ENCODE measurements at places on chromosomes 1 and 21.

- DNase-seq, result peak; percentile 88
These were observed 15.0 kb upstream of the MTARC2 start for GRCh38 chr1:220733086-220733601.

GRCh38 chr21:14414932-14415508, 32.1 kb upstream of the HSPA13 start:
- no peak for DNase-seq

DNA sequence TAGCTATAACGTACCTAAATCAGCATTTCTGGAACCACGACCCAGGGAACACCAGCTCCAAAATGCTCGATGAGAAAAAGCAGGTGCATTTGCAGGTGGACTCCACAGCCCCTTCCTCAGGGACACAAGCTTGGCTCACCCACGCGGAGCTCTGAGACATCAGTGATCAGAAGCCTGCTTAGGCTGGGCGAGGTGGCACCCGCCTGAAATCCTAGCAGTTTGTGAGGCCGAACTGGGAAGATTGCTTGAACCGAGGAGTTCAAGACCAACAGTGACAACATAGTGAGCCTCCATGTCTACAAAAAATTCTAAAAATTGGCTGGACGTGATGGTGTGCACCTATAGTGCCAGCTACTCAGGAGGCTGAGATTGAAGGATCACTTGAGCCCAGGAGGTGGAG, 2.5 kb upstream of the TSPEAR start:
- DNase-seq, result no peak

DNA sequence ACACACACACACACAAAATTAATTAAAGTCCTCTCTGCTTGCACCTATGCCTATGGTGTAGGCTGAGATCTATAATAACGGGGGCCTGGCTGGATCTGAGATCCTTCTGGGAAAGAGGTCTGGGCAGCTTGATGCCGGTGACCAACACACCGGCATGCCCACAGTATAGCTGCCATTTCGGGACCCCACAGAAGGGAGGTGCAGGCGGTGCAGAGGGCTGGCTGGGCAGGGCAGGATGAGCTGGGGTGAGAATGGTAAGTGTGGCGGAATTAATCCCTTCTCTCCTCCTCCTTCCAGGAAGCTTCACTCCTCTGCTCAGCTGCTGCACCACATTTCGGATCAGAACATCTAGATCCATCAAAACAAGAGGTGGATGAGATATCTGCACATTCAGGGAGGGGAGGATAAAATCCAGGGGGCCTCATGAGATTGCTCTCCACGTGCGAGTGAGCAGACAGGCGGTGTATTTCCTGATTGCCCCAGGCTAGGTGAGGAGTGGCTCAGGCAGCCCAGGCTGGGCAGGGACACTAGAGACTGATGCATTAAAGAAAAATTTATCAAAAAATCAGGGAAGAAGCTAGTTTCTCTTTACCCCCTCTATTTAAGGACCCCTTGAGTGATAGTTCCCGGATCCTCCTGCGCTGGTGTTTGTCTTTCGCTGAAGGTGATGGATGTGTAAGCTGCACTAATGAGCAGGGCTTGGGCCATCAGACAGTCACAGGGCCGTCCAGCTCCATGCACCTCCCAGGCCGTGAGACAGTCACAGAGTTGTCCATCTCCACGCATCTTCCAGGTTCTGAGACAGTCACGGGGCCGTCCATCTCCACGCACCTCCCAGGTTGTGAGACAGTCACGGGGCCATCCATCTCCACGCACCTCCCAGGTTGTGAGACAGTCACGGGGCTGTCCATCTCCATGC, 449.9 kb downstream of the PTPRU start:
- DNase-seq, result no peak

DNA sequence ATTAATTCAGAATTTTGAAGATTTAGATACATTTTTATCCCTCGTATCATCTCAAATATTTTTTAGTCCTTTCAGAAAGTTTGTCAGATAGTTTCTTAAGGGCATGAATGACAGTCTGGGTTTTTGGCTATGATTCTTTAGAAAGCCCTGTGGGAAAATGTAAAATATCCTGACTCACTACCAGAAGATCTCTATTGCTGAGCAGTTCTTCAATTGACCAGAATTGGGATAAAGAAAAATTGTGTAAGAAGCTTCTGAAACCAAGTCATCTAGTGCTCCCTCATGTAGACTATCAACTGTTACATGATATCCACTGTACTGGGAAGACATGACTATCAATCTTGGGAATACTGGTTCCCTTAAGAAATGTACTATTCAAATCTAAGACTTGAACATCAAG, 608.3 kb upstream of the CHRM3 start:
- DNase-seq, result no peak

DNA sequence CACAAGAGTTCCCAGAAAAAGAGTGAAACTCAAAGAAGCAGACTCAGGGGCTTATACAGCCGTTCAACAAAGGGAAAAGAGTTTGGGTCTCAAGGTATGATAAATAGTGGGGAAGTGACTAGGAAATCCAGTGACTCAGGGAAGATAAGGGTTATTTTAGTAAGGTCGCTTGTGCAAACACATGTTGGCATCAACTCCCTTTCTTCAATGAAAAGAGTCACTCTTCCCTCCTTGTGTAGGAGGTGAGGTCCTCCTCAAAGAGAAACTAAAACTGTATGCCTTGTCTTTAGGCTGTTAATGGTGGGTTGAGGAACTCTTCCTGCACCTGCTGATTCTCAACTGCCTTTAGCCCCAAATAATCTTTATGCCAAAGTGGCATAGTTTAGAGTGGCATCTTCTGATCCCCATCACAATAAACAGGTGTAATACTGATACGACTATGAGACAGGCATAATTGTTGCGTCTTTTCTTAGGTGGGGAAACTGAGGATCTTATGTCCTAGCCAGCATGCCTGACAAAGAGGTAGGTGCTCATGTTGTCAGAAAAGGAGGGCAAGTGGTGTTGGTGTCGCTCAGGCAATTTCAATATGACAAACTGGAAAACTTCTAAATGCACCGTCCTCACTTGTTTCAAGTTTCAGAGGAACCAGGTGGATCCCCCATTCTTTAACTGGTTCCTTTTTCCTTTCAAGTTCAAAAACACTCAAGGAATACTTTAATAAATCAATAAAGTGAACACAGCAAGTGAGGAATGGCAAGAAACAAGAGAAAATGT, 294.1 kb upstream of the RUNX1 start:
- DNase-seq, result no peak

DNA sequence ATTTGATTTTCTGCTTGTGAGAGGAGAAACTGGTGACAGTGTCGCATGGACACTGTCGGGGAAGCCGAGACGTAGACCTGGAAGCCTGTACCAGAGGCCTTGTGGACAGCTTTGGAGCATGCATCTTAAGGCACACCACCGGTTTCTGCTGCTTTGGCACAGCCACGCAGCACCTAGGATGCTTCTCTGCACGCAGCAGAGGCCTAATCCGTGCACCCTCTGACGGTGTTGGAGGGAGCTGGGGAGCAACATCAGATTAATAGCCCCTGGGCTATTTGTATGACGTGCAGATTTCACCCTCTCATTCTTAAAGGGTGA, 30.3 kb downstream of the TEX35 start:
- no peak for DNase-seq

GRCh38 chr1:87572891-87573290, 244.2 kb downstream of the LMO4 start:
- no peak for DNase-seq

GRCh38 chr1:209652873-209653401, 712 bp upstream of the LAMB3 start:
- no peak for DNase-seq

DNA sequence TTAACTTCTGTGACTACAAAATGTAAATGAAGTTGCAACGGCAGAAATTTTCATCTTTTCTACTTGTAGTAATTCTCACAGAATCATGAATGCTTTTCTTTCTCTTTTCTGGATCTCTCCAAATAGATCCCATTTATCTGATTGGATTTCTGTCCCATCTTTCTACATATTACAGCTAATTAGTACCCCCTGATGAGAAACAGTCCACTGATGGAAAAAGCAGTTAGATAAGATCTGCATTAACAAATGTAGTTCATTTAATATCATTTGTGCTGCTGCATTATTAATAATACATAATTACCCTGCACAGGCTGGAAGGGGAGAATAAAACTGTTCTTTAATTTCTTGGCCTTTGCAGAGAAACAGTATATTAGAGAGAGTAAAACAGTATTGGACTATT, 289.3 kb downstream of the TTLL7 start:
- DNase-seq, result no peak

GRCh38 chr21:45822429-45823099, 159.0 kb upstream of the COL6A1 start:
- no peak for DNase-seq

GRCh38 chr1:61054601-61054993, 27.8 kb upstream of the NFIA start:
- DNase-seq, result no peak

DNA sequence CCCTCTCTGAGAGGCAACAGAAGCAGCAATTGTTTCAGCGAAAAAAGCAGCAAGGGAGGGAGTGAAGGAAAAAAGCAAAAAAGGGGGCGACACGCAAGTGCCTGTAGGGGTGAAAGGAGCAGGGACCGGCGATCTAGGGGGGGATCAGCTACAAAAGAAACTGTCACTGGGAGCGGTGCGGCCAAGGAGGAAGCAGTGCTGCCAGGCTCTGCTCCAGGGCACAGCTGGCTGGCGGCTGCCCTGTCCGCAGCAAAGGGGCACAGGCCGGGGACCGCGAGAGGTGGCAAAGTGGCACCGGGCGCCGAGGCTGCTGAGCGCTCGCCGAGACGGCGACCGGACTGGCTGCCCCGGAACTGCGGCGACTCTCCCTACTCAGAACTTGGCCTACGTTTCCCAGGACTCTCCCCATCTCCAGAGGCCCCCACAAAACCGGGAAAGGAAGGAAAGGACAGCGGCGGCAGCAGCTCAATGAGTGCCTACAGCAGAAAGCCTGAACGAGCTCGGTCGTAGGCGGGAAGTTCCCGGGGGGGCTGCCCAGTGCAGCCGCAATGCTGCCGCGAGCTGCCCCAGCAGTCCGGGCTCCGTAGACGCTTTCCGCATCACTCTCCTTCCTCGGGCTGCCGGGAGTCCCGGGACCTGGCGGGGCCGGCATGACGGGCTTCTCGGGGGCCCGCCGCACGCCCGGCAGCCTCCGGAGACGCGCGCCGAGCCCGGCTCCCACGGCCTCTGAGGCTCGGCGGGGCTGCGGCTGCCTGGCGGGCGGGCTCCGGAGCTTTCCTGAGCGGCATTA, 1.0 kb upstream of the CDKN2C start:
- DNase-seq, result peak; percentile 34

GRCh38 chr1:240803151-240803550, 191.2 kb upstream of the GREM2 start:
- peak; percentile 21 for DNase-seq

GRCh38 chr1:204180133-204180532, 14.0 kb upstream of the REN start:
- no peak for DNase-seq

DNA sequence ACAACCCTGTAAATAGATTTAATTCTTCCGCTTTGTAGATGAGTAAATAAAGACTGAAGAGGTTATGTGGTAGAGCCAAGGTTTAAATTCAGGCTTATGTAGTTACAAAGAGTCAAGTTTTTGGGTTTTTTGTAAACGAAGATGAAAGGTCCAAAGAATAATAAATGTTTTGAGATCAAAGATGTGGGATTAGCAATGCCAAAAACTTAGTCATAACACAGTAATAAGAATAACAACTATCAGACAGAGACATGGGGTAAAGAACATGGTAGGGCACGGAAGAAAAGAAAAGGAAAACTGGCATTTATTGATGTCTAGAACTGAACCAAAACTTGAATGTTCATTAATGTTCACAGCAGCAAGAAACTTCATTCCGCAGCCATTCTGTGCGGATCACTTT, 42.9 kb downstream of the EXTL2 start:
- no peak for DNase-seq

DNA sequence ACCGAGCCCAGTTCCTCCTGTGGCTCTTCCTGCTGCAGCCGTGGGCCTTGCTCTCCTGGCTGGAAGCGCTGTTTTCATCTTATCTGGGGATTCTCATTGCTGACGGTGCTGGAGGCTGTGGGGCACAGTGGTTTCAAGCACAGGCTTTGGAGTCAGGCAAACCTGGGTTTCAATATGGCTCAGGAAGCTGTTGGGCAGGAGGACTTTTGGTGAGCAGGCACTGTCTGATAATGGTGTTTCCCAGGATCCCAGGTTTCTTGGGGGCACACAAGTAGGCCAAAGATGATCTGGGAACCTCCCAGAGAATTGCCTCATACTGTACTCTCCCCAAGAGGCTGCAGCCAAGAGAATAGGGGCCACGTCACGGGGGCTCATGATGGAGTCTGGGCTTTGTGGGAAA, 105.6 kb upstream of the TRABD2B start:
- no peak for DNase-seq

DNA sequence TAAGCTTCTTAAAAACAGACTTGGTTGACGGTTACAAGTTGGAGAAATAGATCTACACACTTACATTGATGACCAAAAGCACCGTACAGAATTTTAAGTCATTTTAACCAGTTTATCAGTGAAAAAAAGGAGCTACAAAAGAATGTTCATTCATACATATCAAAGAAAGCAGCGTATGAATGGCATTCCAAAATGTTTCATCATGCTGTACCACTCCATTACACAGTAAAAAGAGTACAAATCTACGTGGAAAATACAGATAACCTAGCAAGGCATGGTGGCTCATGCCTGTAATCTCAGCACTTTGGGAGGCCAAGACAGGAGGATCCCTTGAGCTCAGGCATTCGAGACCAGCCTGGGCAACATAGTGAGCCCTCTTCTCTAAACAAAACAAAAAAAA, 40.3 kb downstream of the ZZZ3 start:
- DNase-seq, result no peak

- no peak for DNase-seq
These were observed 155.7 kb downstream of the TNFSF18 start for GRCh38 chr1:172895050-172895460.

- DNase-seq, result peak; percentile 64
These were observed 12.6 kb downstream of the FALEC start for GRCh38 chr1:150528196-150528595.

DNA sequence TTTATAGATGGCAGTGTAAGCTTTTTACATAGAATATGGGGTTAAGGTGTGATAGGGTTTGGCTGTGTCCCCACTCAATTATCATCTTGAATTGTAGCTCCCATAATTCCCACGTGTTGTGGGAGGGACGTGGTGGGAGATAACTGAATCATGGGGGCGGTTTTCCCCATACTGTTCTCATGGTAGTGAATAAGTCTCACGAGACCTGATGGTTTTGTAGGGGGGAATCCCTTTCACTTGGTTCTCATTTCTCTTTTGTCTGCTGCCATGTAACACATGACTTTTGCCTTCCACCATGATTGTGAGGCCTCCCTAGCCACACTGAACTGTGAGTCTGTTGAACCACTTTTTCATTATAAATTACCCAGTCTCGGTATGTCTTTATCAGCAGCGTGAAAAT, 290.3 kb upstream of the B3GALT2 start:
- no peak for DNase-seq

GRCh38 chr1:7289694-7290093, 481.4 kb upstream of the VAMP3 start:
- no peak for DNase-seq

GRCh38 chr1:206961668-206962067, 8.6 kb downstream of the FCAMR start:
- no peak for DNase-seq

GRCh38 chr1:116545359-116545705, 25.5 kb downstream of the CD58 start:
- no peak for DNase-seq

All from AG20443 (cell line).